Stimulated activated CD8-positive, alpha-beta memory T cell treated with anti-CD3 and anti-CD28 coated beads, Interleukin-7, amount 100 ng/mL, for 4 hours (primary cell): ENCODE measurements at places on chromosomes 16 and 17.
A peak's percentile ranks its signal among the peaks of the same experiment; 100 is the strongest.

DNA sequence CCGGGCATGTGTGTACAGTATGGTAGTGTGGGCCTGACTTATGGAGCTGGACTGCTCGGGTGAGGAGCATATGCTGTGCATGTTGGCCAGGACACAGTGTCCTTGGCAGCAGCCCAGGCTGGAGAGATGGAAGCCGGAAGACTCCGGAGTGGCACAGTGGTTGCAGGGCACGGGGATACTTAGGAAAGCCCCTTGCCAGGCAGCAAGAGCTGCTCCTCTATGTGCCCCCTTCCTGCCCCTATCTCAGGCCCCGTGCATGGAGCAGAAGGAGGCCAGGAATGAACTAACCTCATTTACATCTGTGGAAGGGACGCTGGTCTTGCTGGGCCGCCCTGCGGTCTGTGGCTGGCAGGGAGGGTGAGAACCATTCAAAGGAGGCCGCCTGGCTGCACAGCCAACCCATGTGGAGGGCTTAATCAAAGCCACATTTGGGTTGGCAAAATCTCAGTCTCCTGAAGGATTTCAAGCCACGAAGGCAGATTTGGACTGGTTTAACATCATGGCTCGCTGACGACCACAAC, 32.2 kb upstream of the RCVRN start:
- DNase-seq: no peak

DNA sequence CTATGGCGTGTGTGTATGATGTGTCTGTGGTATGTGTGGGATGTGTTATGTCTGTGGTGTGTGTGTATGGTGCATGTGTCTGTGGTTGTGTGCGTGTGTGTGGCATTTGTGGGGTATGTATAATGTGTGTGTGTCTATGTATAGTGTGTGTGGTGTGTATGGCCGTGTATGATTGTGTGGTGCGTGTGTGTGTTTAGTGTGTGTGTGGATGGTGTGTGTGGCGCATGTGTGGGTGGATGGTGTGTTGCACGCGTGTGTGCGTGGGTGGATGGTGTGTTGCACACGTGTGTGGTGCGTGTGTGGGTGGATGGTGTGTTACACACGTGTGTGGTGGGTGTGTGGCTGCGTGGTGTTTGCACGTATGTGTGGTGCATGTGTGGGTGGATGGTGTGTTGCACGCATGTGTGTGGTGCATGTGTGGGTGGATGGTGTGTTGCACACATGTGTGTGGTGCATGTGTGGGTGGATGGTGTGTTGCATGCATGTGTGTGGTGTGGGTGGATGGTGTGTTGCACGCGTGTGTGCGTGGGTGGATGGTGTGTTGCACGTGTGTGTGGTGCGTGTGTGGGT, 5.6 kb upstream of the SLC38A10 start:
- DNase-seq: no peak

- DNase-seq: no peak
Observed at GRCh38 chr17:32266389-32267301, 1.0 kb downstream of the RHBDL3 start.

DNA sequence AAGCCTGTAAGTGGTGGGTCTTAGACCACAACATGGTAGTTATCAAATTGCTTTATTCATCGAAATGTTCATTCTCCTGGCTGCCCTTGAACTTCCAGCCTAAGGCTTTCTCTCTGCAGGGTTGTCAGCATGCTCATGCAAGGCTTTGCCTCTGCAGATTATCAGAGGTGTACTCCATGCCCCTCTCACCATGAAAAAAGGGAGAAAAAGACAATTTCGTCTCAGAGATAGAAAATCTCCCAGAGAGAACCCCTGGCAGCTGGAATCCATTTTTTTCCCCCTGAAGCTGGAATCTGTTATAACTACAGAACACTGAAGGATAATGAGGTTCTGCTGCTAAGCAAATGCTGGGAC, 33.9 kb upstream of the METTL9 start:
- no peak for DNase-seq

DNA sequence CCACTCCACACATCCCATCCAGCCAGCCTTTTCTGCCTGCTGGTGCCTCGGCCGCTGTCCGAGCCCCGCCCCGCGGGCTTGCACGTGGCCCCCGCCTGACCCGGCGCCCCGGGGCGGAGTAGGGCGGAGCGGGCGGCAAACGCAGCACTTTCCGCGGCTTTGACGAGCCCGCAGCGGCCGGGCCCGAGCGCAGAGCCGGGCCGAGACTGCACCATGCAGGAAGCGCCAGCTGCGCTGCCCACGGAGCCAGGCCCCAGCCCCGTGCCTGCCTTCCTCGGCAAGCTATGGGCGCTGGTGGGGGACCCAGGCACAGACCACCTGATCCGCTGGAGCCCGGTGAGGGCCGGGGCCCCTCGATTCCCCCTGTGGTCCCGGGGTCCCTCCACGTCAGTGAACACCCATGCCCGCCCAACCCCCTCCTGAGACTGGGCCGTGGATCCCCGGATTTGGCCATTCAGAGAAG, at the start of gene HSF4:
HSF4 (plus strand) TSS at position 147 of the 463 bp plus-strand sequence; CDS start at position 214, 67 bp downstream.
- DNase-seq: no peak

GRCh38 chr17:82248815-82249674, 20.2 kb downstream of the SLC16A3 start:
- DNase-seq: no peak

DNA sequence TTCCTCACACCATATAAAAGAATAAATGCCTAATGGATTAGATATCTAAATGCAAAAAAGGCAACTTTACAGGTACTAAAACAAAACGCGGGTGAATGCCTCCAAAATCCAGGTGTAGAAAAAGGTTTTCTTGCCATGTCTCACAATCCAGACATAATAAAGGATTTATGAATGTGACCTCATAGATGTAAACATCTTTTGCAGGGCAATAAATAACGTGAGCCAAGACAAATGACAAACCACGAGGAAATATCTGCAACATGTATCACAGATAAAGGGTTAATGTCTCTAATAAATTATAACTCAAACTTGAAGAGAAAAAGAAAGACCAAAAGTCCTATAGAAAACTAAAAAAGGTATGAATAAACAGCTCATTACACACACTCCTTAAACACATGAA, 180.7 kb downstream of the PARN start:
- DNase-seq: no peak

GRCh38 chr16:50061326-50061725, 4.4 kb upstream of the HEATR3 start:
- no peak for DNase-seq

- no peak for DNase-seq
Observed at GRCh38 chr16:31130899-31131298, 4.6 kb downstream of the PRSS8 start.

GRCh38 chr16:90019543-90020259, 445 bp upstream of the DBNDD1 start:
- DNase-seq: no peak

GRCh38 chr16:57614536-57614935, 13.9 kb upstream of the ADGRG1 start:
- DNase-seq: no peak

DNA sequence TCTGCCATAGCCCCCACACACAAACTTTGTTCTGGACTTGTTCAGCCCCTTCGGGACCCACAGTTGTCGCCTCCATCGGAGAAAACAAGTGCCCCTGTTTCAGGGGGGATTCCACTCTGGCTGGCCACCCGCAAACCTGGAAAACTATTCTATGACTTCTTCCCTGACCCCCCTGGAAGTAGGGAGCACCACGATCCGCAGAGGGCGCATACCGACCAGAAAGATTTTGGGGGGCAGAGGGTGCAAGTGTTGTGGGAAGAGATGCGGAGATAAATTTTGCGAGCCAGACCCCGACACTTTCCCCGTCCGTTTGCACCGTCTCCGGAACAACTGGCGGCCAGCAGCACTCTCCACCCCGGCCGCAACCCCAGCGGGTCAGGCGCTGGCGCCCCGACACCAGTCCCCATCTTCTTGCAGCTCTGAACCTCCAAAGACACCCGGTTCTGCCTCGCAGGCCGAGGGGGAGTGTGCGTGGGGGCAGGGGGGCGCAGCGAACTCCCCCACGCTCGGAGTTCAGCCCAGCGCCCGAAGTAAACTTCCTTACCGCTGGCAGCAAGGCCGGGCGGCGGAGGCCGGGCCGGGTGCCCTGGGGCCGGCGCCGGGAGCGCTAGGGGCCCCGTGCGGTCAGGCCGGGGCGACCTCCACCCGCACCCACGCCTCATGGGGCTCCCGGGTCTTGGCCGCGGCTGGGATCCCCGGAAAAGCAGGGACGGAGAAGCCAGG, 744 bp downstream of the SALL1 start:
- DNase-seq: no peak

DNA sequence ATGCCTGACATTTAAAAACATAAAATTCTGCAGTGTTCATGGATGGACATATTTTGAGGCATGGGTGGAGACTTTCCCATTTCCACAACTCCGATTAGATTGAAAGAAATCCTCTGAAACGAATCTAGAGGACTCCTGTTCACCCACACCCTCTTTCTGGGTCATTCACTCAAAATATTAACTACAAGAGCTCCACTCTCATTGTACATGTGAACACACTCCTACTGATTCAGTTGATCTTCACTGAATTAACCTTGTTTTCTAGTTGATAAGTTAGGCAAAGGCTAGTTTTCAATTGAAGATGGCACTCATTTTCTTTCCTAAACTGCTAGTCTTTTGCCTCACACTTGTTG, 44.1 kb downstream of the GRB7 start:
- DNase-seq: no peak

GRCh38 chr16:84044118-84044488, 1.5 kb upstream of the SLC38A8 start:
- DNase-seq: no peak

DNA sequence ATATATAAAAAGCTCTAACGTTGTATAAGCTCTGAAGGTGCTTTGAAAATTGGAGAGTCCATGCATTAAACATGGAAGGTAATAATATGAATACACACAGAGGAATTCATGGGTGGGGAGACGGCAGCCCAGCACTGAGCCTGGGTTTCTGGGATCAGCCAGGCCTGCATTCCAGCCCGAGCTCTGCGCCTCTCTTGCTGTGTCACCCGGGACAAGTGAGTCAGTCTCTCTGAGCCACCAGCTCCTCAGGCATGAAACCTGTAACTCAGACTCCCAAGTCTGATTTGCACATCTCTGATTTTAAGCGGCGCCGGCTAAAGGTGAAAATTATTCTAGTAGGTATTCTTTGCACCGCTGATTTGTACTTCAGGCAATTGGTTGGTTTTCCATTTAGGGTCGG, 238.8 kb downstream of the MRTFB start:
- DNase-seq: no peak

DNA sequence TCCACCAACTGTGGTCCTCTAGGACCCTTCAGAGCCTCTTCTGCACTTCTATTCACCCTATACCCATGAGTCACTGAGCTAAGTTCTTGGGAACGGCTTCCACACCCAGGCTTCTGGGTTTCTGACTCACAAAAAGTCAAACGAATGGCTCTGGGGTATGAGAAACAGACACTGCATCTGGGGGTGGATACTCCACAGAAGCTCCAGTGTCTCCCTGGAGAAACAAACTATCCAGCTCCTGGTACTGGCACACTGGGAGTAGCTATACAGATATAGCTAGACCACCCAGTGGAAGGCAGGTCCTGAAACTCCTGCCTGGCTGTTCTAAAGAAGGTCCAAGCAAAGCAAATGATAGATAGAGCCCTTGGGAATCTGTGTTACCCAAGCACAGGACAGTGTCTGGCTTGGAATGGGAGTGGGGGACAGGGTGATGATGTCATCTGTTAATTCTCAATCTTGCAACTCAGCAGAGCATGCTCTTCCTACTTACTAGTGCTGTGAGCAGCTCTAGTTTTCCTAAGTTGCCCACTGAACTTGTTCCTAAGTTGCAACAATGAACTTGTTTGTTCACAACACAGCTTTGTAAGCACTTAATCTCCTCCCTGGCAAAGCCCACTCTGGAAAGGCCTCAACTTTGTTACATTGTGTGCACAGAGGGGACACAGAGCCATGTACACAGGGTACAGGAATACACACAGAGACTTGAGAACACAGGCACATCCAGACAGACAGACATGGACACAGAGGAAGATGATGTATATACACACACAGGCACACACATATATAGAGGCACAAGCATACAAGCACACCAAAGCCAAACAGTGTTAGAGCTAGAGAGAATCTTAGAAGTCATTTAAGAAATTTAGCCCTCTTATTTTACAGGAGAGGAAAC, 6.7 kb downstream of the MMP28 start:
- no peak for DNase-seq

- DNase-seq: no peak
Observed at GRCh38 chr17:78958641-78959127, 21.0 kb downstream of the LGALS3BP start.

GRCh38 chr16:9630985-9631384, 539.5 kb downstream of the HAPSTR1 start:
- DNase-seq: no peak

DNA sequence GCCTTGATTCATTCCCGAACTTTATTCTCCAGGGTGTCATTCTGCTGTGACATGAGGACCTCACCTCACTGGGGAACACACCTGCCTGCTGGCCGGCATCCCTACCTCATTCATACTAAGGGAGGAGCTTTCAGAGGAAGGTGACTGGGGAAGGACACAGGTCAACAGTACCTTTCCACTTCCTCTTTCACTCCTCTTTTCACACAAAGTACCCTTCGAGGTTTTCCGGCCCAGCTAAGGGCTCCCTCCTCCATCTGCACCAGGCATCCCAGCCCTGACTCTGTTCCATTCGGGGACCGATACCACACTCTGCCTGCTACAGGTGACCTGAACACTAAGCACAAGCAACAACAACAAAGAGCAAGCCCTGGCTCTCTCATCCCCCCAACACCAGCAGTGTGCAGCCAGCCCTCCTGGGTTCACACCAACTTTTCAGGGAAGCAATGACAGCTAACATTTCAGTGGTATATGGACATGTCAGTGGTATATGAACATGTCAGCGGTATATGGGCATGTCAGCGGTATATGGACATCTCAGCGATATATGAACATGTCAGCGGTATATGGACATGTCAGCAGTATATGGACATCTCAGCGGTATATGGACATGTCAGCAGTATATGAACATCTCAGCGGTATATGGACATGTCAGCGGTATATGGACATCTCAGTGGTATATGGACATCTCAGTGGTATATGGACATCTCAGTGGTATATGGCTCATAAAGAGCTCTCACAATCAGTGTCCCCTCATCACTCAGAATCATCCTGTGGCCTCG, 16.0 kb downstream of the TRIM25 start:
- no peak for DNase-seq

- DNase-seq: no peak
Observed at GRCh38 chr17:33633446-33633845, 340.4 kb upstream of the ASIC2 start.

GRCh38 chr16:27515874-27516353, 33.8 kb downstream of the GTF3C1 start:
- no peak for DNase-seq

- peak; percentile 57 for DNase-seq
Observed at GRCh38 chr17:51427856-51428255, 167.5 kb downstream of the UTP18 start.

DNA sequence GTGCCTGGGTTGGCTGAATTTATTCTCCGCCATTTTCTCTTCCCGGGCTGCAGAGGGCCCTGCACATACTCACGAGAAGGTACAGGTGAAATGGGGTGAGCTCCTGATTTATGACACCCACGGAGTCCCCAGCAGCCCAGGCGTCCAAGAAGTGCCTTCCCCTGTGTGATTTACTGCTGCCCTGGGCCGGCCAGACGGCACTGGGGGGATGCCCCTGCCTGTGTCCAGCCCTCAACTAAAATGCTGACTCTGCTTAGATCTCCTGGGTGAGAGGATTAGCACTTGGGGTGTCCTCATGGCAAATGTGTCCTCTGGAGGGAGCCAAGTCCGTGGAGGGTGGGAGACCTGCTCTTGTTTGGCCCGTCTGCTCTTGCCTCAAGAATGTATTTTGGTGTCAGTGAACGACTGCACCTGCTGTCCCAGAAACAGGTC, 132.4 kb downstream of the MAF start:
- DNase-seq: no peak
